G401 (cell line): ENCODE measurements at places on chromosomes 4 and X. TPM values are rescaled to one million over a fixed set of nuclear protein-coding genes. Genes with fewer than 3 reads are reported as not detected.

DNA sequence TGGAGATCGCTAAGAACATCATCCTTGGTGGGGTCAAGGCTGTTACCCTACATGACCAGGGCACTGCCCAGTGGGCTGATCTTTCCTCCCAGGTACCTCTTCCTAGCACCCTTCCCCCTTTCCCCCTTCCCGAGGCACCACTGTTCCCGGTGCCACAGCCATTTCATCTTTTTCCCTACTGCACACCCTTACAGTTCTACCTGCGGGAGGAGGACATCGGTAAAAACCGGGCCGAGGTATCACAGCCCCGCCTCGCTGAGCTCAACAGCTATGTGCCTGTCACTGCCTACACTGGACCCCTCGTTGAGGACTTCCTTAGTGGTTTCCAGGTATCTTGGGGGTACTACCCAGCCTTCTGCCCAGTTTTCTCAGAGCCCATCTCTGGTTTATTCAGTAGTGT, 5.7 kb downstream of the UBA1 start:
- DNase-seq, result no peak

GRCh38 chr4:4254199-4254598, 6.2 kb upstream of the TMEM128 start:
- DNase-seq, result peak; percentile 5

Gene MAGEA4
- not detected in 2 replicates for total RNA-seq

DNA sequence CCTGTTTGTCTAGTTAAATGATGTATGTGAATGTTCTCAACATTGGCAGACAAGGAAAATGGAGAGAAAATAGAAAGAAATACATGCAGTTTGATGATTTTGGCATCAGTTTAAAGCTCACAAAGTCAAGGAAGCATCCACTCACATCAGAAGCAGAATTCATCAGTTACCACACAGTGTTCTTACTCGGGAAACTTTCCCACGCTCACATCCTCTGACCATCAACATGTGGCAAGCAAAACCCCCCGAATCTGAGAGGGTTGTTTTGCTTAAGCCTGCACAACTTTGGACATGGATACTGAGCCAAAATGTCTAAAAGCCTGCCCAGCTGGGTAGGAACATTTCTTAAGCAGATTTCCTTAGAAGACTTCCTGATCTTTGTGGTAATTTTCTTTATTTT, 407.6 kb downstream of the ANKRD50 start:
- no peak for DNase-seq

DNA sequence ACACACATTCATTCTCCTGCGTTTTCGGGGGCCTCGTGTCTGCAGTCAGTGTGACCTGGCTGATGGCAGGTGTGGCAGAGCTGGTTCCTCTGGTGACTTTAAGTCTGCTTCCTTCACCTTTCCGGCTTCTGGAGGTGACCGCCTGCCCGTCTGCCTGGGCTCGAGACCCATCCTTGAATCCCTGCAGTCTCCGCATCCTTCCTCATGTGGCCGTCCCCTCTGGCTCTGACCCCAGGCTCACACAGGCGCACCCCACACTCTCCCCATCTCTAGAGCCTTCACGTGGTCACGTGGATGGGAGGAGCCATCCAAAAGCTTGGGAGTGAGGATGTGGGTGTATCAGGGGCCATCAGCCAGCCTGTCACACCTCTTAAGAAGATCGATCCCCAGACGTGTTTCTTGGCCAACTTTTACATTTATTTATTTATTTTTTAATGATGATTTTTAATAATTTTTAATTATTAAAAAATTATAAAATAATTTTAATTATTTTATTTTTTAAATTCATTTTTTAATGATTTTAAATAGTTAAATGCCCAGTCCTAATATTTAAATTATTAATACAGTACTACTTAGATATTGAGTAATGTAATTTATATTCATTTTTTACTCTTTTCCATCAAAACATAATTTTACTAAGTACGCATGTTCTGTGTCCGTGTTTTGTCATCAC, 20.9 kb downstream of the RGS12 start:
- no peak for DNase-seq

- no peak for DNase-seq
Measured at GRCh38 chr4:13137390-13137789, 346.8 kb downstream of the RAB28 start.

Gene APLN
- total RNA-seq, result not detected in 2 replicates

GRCh38 chr4:21890231-21890630, 58.3 kb downstream of the KCNIP4 start:
- no peak for DNase-seq

Gene HHIP
- total RNA-seq, result 0.07 and 1.5 TPM in 2 replicates

Gene TMSB4X
- total RNA-seq, result 2,749 and 3,064 TPM in 2 replicates

DNA sequence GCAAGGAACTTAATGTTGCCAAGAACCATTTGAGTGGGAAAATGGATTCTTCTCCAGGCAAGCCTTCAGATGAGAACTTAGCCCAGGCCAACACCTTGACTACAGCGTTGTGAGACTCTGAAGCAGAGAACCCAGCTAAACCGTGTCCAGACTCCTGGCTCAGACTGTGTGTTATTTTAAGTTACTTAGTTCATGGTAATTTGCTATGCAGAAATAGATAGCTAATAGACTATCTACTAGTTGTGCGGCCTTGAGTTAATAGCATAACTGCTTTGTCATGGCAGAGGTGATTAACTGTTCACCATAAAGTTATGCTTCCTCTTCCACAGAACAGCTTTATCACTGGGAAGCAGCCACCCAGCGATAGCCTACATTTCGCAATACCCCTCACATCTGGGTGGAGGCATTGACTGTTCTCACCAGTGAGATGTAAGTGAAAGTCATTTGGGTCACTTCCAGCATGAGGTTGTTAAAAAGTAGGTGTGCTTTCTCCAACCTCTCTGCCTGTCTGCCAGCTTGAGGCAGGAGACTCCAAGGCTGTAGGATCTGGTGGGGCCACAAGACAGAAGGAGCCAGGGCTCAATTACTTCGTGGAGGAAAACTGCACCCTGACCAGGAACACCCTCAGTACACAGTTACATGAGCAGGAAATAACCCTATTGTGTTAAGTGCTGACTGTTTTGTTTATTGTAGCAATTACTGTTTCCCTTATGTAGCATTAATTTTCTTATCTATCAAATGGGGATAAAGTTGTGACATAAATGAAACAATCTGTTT, 94.2 kb downstream of the GPAT3 start:
- no peak for DNase-seq

DNA sequence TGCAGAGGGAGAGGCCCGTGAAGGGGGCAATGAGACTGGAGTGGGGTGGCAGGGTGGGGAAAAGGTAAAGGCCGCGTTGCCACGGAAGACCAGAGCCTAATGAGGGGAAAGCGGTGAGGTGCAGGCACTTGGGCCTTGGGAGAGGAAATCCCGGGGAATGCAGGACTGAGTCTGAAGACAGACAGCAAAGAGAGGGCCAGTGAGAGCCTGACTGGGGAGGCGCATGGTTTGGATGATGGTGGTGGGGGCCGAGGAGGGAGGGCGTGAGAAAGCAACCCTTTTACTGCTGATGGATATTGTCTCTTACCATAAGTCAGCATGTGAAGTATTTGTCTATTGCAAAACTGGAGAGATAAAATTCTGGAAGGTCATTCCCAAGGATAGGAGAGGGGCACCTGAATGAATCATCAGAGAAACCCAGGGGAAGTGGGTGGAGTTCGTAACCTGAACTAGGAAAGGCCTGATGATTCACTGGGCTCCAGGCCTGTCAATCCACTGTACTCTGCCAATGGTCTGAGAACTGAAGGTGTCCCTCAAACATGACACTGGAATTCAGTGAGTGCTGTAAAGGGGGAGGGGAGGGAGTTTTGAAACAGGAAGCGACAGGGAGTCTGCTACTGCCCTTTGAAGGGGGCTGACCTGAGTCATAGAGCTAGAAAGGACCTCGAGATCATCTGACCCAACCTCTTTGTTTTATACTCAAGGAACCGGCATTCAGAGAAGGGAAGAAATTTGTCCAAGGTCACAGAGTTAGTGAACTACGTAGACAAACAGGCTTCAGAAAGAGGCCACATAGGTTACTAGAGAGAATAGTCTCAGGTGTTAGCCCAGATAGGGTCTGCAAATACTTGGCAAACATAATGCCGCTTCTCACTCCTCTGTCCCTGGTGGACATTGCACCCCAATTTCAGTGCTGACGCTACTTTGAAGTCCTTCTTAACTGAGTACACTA, 52.2 kb downstream of the NALF2 start:
- DNase-seq, result no peak

GRCh38 chr4:90103991-90104390, 23.2 kb upstream of the CCSER1 start:
- DNase-seq, result no peak
